ENCODE measurements at places on chromosomes 7 and 10.

GRCh38 chr10:10677479-10677878 lies 340.2 kb upstream of the CELF2 start:
- DNase-seq = no peak

DNA sequence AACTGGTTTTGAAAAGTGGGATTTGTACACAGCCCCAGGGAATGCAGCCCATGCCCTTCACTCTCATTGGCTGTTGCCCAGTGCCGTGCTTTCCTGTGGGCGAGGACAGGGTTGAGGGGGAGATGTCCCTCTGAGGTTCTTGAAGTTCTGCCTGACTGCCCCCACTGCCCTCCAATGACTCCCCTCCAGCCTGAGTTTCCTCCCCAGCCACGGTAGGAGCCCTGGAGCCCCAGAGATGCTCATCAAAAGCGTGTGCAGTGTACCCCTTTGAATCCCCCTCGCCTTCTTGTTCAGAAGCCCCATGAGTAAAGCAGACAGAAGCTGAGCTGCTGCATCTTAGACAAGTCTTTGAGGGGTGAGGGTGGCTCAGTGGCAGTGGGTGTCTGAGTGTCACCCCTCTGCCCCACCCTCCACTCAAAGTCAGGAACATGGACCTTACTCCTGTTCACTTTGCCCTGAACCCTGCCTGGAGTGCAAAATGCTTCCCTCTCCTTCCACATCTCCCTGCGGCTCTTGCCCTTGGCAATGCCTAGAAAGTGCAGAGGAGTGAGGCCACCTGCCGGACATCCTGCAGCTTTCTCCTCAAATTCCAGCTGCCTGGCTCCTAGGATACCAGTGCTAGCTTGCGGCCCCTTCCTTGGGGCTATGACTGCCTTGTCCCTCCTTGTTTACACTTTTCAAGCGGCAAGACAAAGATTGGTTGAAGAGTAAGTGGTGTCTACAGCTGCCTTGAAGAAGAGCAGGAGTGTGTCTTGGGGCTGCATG lies 19.9 kb downstream of the FAM241B start:
- DNase-seq = no peak

DNA sequence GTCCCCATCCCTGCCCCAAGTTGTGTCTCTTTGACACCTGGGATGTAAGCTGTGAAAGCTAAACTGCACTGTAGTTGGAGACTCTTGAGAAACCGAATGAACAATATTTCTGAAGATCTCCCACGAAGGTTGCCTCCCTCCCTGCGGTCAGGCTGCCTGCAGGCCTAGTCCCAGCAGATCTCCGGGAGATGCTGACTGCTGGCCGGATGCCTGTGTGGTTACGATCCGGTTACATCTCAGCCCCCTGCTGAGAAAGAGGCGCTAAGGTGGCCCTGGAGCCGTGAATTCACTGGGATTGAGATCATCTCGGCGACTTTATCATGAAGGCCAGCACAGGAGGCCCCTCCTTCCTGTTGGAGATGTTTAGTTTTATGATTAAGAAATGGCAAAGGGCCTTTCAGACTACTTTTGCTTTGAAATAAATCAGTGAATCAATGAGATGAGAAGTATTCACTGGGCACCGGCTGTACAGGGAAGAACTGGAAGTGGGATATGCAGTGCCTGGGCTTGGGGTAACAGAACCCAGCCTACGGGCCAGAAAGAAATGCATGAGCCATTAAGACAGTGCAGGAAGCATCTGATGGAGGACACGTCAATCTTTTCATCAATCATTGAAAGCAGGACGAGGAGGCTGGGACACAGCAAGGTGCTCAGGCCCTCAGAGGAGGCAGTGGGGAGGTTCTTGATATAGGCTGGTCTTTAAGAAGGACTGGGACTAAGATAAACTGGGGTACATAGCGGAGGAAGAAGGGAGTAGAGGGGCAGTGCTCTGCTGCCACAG lies 177.6 kb downstream of the PRKAG2 start:
- DNase-seq = no peak

DNA sequence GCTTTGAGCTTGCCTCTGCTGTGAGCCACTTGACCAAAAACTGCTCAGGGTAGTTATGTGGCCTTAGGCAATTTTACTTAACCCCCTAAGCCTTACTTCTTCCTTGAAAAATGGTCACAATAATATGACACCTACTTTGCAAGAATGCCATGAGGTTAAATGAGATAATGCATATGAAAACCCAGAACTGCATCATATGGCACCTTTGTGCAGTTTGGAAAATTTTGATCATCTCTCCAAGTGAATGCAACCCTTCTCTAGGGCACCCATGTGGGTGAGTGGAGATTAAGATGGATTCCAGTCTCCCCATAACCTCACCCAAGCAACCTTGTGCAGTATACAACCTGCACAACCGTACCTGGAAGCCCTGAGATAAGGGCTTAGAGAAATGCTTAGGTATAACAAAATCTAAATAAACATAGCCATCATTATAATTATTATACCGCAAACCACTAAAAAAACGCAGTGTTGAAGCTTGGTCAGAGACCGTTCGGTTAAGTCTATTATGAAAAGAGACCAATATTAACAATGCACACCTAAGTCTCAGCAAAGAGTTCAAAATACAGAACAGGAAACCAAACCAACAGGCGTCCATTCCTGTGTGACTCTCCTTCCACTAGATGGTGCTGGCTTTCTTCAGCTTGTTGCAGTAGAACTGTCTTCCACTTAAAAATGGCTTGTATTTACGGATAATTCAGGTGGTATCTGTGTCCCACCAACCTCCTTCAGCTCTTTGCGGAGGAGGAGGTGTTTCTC lies 21.0 kb upstream of the ASB15 start:
- no peak for DNase-seq

GRCh38 chr7:51647931-51648351 lies 331.3 kb upstream of the COBL start:
- no peak for DNase-seq

- peak; percentile 75 for DNase-seq
Measured at GRCh38 chr10:49605216-49605938, 4.7 kb upstream of the SLC18A3 start.

- no peak for DNase-seq
Measured at GRCh38 chr10:98276311-98276710, 8.3 kb upstream of the LOXL4 start.

- DNase-seq = no peak
Measured at GRCh38 chr10:13924040-13924725, 337.4 kb downstream of the PRPF18 start.

DNA sequence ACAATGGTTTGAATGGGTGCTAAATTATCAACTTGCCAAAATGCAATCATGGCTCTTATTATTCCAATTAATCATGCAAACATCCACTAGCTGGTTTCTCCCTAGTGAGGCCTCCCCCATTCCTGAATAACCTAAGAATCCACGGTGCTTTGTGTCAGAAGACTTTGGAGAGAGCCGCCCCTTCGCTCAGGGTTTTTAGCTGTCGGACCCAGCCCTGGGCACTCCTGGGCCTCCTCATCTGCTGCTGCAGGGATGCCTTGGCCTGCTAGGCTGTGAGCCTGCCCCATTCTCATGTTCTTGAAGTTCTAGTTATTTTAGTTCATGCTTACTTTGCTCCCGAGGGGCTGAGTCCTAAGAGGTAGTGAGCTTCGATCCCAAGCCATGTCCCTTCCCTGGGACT lies 34.1 kb upstream of the SFRP5 start:
- DNase-seq = no peak

GRCh38 chr7:144738708-144739314 lies 97.0 kb downstream of the TPK1 start:
- DNase-seq = no peak

DNA sequence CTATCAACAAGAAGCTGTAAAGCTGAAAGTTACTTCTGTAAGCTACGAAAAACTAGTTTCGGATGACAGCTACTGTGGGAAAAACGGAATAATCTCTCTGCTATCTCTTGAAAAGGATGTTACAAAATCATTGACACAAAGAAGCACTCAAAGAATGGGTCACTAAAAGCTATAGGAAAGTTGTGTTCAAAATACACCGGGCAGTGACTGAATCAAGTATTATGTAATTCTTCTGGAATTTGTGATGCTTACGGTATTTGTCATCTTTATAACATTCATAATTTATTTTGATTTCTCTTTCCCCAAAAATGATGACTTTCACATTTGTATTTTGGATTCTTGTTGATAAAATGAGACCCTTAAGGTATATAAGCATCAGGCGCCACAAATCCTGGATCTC lies 112.1 kb upstream of the KLF6 start:
- no peak for DNase-seq

GRCh38 chr7:48380921-48381320 lies 209.7 kb downstream of the ABCA13 start:
- DNase-seq = no peak

DNA sequence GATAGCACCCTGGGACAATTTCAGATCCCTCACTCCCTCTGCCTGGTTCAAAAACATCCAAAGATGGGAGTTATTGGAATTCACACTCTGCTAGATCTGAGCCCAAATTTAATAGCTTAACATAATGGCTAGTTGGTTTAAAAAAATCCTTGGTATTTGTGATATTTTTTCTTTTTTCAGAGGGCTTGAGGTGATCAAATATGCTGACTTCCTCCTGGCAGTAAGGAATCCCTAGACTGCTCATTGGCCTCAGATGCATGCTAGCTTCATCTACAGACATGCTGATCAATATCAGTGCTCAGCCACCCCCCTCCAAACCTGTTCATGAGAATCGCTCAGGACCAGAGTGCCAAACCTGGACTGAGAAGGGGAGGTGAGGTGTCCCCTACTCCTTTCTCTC lies 74.7 kb upstream of the PLPP4 start:
- no peak for DNase-seq

GRCh38 chr7:148173369-148173768 lies 417.2 kb upstream of the C7orf33 start:
- peak; percentile 1 for DNase-seq

- DNase-seq = no peak
Measured at GRCh38 chr7:21276471-21277035, 151.3 kb upstream of the SP4 start.

DNA sequence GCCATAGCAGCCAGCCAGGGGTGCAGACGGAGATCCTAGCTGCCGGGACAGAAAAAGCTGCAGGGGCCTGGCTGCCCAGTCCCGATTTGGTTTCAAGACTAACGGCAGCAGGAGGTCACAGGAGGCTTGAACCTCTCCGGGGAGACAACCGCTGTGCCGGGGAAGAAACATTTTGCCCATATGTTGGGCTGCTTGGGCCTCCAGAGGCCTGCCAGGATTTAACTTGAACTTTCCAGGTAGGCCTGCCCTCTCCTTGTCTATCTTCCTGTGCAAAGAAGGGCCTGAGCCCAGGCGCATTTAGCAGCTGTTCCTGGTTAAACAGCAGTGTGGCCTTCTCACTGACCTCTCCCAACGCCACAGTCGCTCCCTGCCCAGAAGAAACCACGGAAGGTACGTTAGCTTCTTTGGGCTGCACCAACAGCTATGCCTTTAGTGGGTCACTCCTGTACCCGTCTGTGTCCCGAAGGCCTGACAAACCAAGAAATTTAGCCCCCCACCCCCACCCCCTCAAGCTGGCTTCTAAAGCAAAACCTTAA lies 17.1 kb upstream of the PTF1A start:
- no peak for DNase-seq

GRCh38 chr7:88566162-88566729 lies 193.3 kb upstream of the ZNF804B start:
- no peak for DNase-seq

DNA sequence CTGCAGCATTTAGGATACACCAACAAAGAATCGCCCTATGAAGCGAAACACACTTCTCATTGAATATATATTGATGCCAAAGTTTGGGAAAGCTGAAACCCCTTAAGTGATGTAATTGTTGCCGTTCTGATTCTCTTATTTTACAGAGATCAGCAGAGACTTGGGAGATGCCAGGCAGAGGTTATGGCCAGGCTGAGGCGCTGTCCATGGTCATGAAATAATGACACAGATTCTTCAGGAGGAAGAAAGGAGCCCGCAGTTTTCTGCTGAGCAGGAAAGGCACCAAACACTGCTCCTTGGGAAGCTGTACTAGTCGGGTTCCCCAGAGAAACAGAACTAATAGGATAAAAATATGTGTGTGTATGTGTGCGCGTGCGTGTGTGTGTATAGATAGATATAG lies 566.0 kb downstream of the CALN1 start:
- no peak for DNase-seq

DNA sequence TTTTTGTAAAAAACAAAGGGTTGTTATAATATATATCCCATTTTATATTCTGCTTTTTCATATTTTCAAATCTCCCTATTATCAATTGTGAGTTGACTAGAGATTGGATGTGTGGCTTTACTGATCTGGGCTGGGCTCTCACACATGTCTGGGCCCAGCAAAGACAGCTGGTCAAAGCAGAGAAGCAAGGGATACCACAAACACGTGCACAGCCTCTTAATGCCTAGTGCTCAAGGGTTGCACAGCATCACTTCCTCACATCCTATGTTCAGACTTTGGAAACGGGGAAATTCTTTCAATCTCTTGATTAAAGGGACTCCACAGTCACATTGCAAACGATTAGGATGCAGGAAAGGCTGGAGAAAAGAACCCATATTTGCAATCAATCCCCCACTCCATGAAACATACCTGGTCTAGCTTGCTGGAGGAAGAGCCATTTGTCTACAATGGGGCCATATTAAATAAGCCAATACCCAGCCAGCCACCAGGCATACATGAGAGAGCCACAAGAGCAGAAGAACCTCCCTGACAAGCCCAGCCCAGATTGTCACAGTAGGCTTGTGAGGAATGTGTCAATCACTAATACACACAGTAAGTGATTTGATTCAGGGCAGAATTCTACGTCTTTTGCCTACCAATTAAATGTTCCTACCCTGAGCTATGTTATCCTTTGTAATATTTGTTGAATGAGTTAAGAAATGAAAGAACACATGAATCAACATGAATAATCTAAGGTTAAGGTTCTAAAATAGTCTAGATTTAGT lies 431.2 kb downstream of the TNS3 start:
- no peak for DNase-seq

GRCh38 chr10:21452203-21452602 lies 73.3 kb downstream of the SKIDA1 start:
- no peak for DNase-seq

GRCh38 chr7:26051021-26051420 lies 101.0 kb upstream of the NFE2L3 start:
- no peak for DNase-seq

DNA sequence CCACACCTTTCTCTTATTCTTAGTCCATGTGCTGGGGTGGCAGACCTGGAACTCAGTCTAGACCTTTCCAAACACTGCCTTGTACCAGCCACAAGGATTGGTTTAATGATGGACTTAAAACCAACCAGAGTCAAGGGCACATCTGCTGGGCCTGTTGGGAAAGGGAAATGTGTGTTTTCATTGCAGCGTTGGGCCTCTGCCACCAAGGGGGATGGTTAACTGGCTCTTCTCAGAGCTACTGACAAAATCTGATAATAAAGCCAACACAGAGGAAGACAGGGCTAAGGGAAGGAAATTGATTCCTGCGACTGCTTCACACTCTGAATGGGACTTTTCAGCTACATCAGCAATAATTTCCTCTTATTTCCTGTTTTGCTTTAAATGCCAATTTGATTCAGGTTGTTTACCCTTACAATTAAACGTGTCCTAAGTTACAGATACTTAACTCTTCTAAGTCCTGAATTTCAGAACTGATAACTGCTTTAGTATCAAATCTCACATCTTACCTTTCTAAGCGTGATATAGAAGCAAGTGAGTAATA lies 68.4 kb upstream of the MALRD1 start:
- DNase-seq = no peak

- DNase-seq = no peak
Measured at GRCh38 chr10:88457660-88458059, 125.5 kb downstream of the RNLS start.

GRCh38 chr7:121873289-121874194 lies 581 bp downstream of the PTPRZ1 start:
- DNase-seq = peak; percentile 35
